ENCODE measurements at places on chromosomes 5 and 9.

DNA sequence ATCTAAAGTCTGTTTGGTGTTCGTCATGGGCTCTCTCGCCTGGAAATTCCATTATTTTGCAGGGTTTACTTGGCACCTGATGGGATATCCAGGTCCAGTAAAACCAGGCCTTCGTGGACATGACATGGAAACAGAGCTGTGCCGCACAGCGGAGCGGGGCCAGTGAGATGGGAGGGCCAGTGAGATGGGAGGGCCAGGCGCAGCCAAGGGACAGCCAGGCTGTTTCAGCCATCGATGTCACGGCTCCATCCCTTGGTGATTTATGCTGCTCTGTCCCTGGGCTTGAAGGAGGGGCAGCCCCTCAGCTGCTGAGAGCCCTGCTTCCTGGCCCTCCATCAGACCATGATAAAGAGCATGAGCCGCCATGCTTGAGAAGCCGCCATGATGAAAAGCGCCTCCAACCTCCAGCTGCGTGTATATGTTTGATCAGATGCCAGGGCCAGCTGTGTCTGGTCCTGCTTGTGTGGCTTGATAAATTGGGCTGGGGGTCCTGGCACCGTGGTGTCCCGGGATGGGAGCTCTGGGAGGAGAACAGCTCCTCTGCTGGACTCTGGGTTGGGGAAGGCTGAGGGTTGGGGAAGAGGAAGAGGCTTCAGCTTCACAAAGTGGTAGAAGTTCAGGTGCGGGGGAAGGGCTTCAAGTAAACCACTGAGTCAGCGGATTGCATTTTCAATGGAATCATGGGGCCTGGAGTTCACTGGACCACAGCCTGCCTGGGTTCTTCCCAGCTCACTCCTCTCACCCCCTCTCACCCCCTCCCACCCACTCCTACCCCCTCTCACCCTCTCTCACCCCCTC, 6.1 kb upstream of the COL5A1 start:
- DNase-seq: no peak

- DNase-seq: no peak
Observed at GRCh38 chr9:129462360-129462759, 158.5 kb downstream of the C9orf50 start.

- DNase-seq: no peak
Observed at GRCh38 chr5:32443145-32443540, 1.4 kb downstream of the ZFR start.

GRCh38 chr9:6562201-6562600, 83.3 kb downstream of the GLDC start:
- DNase-seq: no peak

DNA sequence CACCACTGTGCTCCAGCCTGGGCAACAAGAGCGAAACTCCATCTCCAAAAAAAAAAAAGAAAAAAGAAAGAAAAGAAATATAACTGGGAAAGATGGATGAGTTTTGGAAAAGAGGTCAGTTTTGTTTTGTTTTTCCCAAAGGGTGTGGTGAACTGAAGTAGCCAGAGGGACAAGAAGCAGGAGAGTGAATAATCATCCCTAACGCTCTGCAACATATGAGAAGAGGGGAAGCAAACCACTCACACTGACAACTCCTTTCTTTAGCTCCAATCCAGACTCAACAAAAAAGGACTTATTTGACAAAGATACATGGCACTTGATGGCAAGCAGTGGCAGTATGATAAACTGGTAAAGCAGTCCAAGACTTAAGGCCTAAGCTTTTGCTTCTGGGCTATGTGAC, 176.1 kb upstream of the HMHB1 start:
- no peak for DNase-seq

- no peak for DNase-seq
Observed at GRCh38 chr5:36885149-36885548, 8.6 kb downstream of the NIPBL start.

DNA sequence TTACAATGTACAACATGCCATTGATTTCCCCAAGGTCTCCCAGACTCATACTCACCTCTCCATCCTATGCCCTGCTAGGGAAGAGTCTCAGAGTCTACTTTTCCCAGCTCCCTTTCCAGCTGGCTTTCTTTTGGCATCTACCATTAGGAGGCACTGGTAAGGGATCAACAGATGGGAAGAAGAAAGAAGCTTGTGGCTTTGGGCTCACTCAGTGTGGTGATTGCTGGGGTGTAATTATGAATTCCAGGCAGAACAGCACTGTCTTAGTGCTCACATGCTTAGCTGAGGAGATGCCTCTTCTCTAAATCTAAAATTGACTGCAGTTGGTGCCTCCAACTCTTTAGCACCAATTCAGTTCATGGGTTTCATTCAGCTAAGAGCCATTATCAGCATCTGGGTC, 330.0 kb downstream of the PSAT1 start:
- no peak for DNase-seq

DNA sequence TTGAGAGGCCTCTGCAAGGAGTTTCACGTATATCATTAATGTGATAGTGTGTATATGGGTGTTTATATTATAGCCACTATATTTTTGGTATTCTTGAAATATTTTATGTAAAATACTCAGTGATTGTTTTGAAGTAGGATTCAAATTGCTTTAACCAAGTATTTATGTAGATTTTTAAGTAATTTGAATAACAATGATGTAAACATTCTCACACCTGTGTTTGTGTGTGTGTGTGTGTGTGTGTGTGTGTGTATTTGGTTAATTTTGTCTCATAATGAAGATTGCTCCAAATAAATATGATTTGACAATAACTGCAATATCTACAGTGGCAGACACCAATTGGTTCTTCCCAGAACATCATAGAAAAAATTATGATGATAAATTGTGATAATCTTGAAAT, 293.4 kb downstream of the CD180 start:
- DNase-seq: no peak

- no peak for DNase-seq
Observed at GRCh38 chr5:163619951-163620350, 114.5 kb downstream of the MAT2B start.

GRCh38 chr9:124248960-124249359, 8.8 kb upstream of the NEK6 start:
- no peak for DNase-seq

- no peak for DNase-seq
Observed at GRCh38 chr5:53424686-53425615, 55.5 kb upstream of the FST start.

DNA sequence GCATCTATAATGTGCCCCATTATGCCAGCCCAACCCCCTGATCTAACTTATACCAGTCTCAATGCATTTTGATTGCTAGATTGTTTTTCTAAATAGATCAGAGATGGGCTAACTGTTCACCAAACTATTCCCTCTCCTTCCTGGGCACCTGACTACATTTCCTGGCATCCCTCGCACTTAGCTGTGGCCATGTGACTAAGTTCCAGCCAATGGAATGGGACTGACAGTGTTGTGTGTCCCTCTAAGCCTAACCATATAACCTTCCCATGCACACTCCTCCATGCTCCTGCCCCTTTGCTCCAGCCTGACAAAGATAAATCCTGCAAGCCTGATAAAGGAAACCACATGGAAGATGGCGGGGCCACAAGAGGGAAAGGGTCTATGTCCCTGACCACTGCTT, 12.3 kb upstream of the IFNK start:
- DNase-seq: no peak

DNA sequence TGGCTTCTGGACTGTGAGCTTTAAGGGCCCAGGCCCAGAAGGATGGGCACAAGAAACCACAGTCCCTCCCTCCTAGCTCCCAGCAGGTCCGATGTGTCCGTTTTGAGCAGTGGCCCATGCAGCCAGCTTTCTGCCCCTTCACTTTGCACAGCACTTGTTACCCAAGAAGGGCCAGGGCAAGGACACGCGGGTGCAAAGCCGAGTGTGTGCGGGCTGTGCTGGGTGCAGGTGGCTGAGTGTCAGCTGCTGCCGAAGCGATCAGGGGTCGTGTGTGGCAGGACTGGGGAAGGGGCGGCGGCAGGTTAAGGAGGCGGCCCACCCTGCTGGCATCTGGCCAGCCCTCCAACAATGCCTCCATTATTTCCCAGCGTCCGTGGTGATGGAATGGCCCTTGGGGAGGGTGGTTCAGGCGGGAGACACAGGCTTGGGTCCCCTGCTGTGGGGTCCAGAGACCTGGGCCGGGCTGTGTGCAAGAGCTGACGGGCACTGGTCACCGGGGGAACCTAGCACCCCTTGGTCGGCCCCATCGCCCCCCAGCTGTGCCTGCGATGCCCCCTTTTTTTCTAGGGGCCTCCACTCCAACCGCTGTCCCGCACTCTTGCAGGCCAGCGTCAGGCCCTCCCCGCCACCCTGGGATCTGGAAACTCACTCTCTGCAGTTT, 653 bp downstream of the LHX3 start:
- no peak for DNase-seq

GRCh38 chr5:93741136-93741811, at the start of gene POU5F2:
TSS of gene POU5F2 (minus strand) at chr5:93741600. CDS start at chr5:93741563, 37 bp downstream.
- DNase-seq: no peak

DNA sequence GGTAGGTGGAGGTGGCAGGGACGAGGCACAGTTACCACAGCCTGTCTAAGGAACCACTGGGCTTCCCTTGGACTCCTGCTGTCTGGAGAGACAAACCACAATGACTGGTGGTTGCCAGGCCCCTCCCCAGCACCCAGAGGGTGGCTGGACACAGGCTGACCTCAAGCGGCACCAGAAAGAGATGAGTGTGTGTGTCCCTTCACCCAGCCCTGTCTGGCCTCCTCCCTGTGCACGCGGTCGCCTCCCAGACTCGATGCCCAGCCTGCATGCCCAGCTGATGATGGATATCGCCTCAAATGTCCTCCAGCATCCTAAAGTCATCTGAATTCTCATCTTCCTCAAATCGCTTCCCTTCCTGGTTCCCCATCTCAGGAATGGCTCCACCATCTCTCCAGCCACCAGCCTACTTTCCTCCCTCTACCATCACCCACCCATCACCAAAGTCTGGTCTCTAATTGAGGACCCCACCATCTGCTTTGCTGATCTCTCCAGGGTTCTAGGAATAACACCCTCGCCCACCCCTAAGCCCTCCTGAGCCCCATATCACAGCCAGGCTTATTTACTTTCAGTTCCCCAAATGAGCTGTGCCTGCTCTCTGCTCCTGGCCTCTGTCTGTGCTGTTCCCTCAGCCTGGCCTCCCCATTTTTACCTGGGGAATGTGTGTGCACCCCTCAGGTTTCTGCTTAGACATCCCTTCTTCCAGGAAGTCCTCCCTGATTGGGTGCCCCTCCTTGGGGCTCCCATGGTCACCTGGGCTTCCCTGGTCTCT, 52.5 kb upstream of the GGTA1 start:
- DNase-seq: no peak

GRCh38 chr5:179841621-179842020, 17.0 kb downstream of the MRNIP start:
- DNase-seq: no peak

All from T-helper 2 cell (primary cell).